ENCODE measurements at places on chromosomes 5 and 9. TPM values are rescaled to one million over a fixed set of nuclear protein-coding genes. Genes with fewer than 3 reads are reported as not detected.

The MARCOL gene
- not detected for total RNA-seq

- no peak for DNase-seq
These were observed 122.2 kb downstream of the AUH start for GRCh38 chr9:91239367-91240111.

The C7 gene
- total RNA-seq = not detected

The PPP2CA gene
- 149 TPM for total RNA-seq

The TMEFF1 gene
- 1.7 TPM for total RNA-seq

DNA sequence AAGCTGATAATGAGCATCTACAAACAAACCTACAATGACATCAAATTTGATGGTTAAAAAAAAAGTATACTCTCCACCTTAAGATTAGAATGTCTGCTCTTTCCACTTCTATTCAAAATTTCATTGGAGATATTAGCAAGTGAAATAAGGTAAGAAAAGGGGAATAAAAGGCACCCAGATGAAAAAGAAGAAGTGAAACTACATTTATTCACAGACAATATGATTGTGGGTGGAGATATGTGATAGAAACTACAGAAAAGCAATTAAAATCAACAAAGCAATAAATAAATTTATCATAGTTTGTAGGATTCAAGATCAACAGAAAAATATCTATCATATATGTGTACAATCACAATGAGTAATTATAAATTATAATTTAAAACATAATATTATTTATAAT lies 395.1 kb upstream of the CCNH start:
- no peak for DNase-seq

- no peak for DNase-seq
These were observed 118.1 kb downstream of the TRIO start for GRCh38 chr5:14261235-14261634.

The PCDHA9 gene
- total RNA-seq = not detected

DNA sequence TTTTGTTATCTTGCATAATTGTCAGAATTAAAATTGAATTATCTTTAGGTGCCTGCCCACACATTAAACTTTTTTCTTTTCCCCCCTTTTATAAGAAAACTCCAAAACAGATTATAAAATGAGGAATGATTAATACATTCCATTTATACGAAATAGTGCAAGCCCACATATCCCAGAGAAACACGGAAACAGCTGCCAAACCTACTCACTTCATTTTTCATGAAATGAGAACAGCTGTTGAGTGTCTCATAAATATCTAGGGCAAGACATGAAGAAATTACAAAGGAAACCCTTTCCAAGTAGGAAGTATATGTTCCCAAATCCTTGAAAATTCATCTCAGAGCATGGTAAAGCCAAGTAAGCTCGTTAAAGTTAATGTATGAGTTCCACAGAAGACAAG lies 459.4 kb upstream of the NMUR2 start:
- DNase-seq = no peak

DNA sequence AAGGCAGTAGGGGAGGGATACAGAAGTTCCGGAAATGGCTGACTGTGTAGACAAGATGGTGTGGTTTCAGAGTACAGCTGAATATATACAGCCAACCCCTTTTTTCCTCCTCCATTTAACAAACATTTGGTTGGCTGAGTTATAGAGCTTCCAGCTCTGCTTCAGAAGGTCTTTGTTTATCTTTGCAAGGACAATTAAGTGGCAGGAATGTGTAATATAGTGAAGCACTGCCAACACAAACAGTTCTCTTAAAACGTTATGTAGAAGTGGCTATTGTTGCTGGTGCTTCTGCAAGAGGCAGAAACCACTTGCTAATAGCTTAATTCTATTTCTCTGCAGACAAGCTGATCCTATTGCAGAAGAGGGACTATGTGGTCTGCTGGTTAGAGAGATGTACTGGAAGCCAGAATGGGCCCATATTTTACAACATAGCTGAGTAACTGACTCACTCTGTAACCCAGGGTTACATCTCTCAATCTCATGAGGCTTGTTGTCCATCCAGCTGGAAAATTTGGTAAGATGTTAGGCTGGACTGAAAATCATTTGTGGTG lies 62.7 kb upstream of the OSMR start:
- DNase-seq = peak; percentile 85

- DNase-seq = no peak
These were observed 177.2 kb upstream of the OR13F1 start for GRCh38 chr9:104326912-104327311.

The GARIN3 gene
- total RNA-seq = not detected

DNA sequence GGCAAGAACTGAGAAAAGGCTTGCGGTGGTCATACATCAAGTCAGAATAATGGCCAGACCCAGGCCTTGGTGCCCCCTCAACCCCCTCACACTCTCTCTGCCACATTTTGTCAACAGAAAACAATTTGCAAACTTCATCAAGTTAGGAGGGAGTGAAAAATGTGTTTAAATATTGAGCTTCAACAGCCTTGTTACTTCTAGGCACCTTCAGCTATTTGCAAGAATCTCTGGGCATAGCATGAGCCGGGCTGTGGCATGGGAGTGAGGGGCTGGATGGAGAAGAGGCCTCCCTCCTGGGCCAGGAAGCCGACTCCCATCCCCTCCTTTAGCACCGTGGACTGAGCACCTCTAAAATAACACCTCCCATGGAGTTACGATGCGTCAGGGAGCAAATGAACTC lies 52.2 kb upstream of the GRHPR start:
- no peak for DNase-seq

- DNase-seq = no peak
These were observed 21.9 kb downstream of the PTPA start for GRCh38 chr9:129133082-129133481.

The FGF1 gene
- 0.44 TPM for total RNA-seq

DNA sequence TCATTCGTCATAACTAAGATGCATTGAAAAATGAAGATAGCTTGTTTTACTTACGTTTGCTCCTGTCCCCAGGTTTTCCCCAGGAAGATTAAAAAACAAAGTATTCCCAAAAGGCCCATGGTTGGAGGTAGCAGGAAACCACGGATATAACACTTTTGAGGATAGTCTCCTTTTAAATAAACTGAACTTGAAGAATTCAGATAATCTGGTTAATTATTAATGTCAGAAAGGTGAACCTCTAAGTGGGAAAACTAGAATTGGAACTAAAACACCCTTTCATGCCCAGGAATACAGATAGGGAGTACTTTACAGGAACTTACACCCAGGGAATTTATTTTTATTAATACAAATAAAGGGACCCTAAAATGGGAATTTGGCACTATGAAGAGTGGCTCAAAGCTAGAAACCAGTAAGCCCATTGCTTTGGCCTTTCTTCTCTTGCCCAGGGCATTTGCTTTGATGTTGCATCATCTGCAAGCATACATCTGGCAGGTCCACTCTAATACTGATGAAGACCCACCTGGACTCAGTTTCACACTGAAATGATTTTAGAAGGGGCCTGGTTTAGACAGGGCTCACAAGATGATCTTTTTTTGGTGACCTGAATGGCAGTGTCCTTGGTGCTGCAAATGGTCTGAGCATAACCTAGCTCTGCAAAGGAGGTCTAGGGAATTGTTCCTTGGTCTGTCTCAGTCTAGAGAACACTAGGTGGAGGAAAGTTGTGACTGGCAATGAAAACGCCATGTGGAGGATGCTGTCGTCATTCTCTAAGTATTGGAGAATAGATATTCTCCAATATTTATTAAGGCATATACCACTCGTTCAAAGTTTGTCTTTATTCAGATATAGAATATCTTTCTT lies at the start of gene C5:
Gene C5, minus strand, starts transcription at position 148 of the 861 bp plus-strand sequence. Its CDS starts 29 bp downstream, at position 119.
- no peak for DNase-seq

DNA sequence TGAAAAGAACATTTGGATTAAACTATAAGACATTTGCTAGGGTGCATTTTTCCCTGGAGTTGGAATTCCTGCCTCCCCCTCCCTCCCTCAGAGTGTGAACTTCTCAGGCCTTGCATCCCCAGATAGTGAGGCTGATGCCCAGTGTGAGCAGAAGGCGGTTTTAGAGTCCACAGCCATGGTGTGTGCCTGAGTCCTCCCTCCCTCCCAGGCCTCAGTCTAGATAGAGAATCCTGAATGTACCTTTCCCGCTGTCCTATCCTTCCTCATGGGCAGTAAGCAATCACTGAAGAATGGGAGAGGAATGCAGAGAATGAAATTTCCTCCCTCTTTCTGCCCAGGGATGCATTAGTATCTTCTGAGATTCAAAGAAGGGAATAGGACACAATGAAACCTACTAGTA lies 108.5 kb downstream of the RASGRF2 start:
- no peak for DNase-seq

The EGFLAM gene
- not detected for total RNA-seq

GRCh38 chr5:62082370-62082801 lies 223.6 kb upstream of the KIF2A start:
- DNase-seq = no peak

The C1QTNF3 gene
- 8.3 TPM for total RNA-seq

The PCDHB1 gene
- total RNA-seq = not detected

- no peak for DNase-seq
These were observed 14.7 kb upstream of the TDRD7 start for GRCh38 chr9:97397220-97397619.
